ENCODE measurements at places on chromosomes 7 and 10.
A peak's percentile ranks its signal among the peaks of the same experiment; 100 is the strongest.

GRCh38 chr10:8435186-8436055, 380.9 kb downstream of the GATA3 start:
- DNase-seq: no peak

DNA sequence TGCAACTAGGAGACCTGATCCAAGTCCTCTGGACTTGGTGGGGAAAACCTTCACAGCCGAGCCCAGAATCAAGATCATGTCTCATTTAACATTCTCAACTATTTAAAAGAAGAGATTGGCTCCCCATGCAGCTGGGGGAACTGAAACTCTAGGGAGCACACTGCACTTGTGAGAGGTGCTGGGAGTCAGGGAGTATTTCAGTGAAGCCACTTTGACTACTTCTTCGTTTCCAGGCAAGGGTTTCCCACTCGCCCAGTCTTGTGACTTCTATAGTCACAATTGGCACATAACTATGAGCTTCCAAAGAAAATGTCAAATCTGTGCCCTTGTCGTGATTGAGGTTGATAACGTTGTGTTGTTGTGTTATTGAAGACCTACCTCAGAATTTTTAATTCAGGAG, 62.9 kb downstream of the AKR1B1 start:
- DNase-seq: no peak

DNA sequence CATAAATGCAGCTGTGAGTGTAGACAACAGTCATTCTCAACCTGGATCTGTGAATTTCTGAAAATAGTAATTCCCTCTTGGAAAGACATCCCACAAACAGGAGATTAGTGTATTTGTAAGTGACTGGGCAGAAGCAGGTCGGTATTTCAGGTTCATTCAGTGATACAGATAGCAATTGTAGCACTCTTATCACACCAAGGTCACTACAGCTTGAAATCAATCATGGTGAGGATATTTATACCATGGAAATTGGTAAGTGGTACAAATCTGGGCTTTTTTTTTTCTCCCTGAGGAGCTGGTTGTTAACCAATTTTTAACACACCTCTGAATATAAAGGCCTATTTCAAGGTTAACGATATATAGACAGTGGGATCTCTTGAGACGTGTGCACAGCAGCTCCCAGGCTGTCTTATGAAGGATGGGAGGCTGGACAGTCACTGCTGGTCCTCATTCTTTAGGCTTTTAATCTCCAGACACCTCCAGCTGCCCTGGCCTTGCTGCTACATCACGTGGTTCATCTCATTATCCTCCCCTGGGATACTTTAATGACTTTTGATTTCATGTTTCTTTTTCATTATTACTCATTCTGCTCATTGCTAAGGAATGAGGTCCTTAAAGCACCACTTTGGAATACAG, 87.1 kb downstream of the ITGA8 start:
- no peak for DNase-seq

DNA sequence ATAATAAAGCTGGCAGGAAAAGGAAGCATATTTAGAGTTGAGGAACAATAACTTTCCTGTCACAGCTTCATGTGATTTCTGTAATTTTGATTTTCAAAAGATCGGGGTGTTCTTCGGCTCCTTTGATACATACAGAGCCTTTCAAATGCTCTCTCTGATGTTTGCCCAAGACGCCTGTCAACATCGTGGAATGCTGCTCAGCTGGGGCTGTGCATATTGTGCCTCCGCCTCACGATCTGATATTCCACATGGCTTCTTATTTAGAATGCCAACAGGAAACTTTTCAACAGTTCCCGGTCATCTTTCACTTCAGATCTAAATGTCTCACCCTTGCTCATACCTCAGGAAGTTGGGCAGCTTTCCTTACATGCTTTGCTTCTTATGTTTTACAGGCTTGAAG, 7.3 kb downstream of the NPY start:
- no peak for DNase-seq

GRCh38 chr7:55206235-55207029, 158.7 kb upstream of the LANCL2 start:
- DNase-seq: no peak

DNA sequence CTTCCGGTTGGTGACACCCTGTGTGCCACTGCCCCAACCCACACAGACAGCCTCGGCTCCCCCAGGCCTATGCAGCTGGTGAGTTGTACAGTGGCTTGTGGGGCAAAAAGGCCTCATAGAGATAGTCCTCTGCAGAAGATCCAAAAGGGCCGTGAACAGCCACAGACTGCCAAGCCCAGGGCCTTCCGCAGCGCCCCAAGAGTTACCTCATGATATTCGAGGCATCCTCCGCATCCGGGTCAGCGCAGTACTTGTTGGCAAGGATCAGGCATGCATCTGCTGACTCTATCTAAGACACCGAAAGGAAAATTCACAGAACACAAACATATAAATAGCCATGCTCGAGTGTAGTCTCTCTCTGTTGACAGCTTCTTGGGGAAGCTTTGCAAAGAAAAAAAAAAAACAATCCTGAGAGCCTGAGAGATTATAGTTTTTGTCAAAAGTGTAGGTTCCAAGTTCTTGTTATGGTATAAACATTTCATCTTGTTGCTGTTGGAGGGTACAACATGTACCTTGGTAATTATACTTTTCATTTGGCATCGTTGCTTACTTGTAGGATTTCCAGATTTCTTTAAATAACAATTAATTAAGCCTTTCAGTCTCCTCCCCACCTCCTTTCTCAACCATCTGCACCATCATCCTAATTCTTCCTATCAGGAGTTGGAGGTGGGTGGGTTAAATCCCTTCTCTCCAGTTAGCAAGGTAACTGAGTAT, 553.0 kb downstream of the KCNMA1 start:
- no peak for DNase-seq

- DNase-seq: peak; percentile 12
Observed at GRCh38 chr7:121873289-121874194, 581 bp downstream of the PTPRZ1 start.

GRCh38 chr10:123149568-123150270, 1.8 kb downstream of the HMX2 start:
- DNase-seq: no peak

GRCh38 chr10:62460393-62460792, 86.2 kb downstream of the ZNF365 start:
- no peak for DNase-seq

- DNase-seq: no peak
Observed at GRCh38 chr10:130553826-130554225, 417.6 kb downstream of the GLRX3 start.

DNA sequence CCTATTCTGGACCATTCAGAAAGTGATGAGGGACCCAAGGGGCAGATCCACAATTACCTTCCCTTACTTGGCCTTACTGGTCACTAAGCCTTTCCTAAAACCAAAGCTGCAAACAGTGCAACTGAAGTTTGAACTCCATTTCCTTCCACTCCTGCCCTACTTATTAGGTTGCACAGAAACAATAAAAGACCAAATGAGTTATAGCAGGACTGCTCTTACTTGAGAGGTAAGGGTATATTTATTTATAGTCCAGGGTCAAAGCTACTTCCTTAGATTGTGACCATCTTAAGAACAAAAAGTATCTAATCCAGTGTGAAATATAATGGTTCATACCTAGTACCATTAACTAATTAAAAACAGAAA, 27.0 kb downstream of the CDK6 start:
- DNase-seq: no peak

GRCh38 chr7:36777855-36778254, 53.6 kb upstream of the AOAH start:
- no peak for DNase-seq

GRCh38 chr7:69373171-69374043, 224.9 kb upstream of the AUTS2 start:
- DNase-seq: no peak

DNA sequence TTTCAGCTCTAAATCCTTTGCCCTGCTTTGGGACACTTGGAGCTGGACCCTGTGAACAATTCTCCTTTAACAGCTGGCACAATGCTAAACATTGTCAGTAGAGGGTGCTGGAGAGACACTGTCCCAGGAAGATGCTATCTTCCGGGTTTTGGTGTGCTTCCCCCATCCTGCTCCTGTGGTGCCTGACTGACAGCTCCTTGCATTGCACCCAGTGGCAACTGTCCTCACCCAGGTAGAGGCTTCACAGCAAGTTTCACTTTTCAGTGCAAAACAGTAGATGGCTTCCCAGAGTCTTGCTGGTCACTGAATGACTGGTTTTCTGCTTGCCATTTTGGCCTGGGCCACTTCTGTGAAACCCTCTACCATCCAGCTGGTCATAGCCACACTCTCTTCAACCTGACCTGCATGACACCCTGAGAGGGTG, 77.3 kb downstream of the CDC14C start:
- DNase-seq: no peak

GRCh38 chr10:47079204-47079580, 168.0 kb downstream of the PTPN20 start:
- DNase-seq: no peak

DNA sequence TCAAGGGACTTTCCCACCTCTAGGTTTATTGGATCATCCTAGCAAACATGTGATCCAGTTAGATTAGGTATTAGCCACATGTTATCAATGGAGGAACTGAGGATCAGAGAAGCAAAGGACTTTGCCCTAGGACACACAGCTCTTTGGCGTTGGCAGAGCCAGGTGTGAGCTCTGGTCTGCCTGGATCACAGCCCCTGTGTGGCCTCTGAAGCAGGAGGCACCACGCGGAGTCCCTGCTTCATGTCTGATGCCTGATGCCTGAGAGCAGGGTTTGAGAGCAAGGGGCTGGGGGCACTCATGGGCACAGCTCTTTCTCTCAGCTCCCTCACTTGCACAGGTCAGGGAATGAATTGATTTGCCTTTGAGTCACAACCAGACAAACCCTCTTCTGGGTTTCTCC, 64.7 kb upstream of the CTBP2 start:
- DNase-seq: no peak

DNA sequence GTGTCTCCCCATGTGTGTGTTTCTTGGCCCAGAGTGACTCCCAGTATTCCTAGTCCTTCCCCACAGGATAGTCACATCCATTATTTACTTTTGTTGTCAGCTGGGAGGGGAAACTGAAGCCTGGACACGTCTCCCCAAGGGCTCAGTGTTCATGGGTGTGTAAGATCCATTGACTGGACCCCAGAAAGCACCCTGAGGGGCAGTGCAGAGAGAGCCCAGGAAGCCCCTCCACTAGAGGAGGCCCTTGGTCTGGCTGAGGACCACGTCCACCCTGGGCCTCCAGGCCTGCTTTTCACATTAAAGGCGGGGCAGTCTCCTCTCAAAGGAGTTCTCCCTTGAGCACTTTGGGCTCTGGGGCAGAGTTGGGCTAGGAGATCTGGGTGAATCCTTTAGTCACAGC, 21.3 kb downstream of the ZNF783 start:
- no peak for DNase-seq

- DNase-seq: no peak
Observed at GRCh38 chr10:81876253-81877077, 1.5 kb downstream of the NRG3 start.

- DNase-seq: peak; percentile 46
Observed at GRCh38 chr7:85041605-85042216, 145.1 kb downstream of the SEMA3D start.

GRCh38 chr7:133669061-133669455, 416.2 kb downstream of the EXOC4 start:
- no peak for DNase-seq

DNA sequence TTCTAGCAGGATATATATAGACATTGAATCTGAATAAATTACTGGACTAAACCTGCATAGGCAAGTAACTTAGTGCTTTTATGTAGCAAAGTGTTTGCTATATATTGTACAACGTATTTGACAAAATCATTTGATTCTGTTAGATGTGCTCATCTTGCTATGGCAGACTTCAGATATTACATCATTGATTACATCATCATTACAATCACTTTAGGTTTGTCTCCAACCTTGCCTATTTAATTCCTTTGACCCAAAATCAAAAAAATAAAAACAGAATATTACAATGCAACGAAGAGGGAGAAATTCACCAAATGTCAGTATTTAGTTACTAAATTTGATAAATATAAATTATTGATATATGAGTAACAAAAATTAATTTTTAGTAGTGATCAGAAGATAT, 155.7 kb upstream of the STEAP1 start:
- no peak for DNase-seq

DNA sequence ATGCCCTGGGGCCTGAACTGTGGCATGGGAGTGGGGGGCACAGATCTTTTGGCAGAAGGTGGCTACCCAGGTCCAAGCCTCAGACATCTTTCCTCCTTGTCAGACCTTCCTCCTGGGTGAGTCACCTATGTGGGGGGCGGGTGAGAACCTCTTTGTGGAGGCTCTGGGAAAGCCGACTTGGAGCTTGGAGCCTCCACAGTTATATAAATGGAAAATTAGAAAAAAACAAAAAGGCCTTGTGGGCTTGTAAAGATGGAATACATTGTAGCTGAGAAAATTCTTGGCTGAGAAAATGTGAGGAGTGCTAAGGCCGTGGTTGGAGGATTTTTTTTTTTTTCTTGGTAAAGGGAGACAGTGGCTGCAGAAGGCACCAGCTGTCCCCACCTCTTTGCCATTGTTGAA, 292.5 kb downstream of the CCDC3 start:
- DNase-seq: no peak

- DNase-seq: no peak
Observed at GRCh38 chr7:33716581-33717477, 188.5 kb upstream of the BMPER start.

- DNase-seq: no peak
Observed at GRCh38 chr7:33212144-33212543, 82.8 kb downstream of the BBS9 start.

GRCh38 chr10:118817328-118818068, 62.7 kb upstream of the CACUL1 start:
- no peak for DNase-seq

DNA sequence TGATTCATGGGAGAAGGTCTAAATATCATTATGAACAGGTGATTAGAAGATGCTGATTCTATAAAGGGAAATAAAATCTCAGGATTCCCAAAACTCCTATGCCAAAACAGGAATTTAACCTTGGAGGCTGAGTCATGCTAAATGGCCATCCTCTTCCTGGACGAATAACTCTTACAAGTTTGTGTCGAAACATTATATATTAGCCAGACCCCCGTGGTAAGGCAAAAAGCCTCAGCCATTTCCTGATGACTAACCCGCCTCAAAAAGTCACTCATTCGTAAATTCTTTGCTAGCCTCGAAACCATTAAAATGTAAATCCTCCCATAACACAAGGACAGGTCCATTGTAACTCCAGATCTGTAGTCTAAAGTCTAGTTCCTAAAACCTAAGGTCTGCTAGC, 32.0 kb downstream of the CUL2 start:
- no peak for DNase-seq

DNA sequence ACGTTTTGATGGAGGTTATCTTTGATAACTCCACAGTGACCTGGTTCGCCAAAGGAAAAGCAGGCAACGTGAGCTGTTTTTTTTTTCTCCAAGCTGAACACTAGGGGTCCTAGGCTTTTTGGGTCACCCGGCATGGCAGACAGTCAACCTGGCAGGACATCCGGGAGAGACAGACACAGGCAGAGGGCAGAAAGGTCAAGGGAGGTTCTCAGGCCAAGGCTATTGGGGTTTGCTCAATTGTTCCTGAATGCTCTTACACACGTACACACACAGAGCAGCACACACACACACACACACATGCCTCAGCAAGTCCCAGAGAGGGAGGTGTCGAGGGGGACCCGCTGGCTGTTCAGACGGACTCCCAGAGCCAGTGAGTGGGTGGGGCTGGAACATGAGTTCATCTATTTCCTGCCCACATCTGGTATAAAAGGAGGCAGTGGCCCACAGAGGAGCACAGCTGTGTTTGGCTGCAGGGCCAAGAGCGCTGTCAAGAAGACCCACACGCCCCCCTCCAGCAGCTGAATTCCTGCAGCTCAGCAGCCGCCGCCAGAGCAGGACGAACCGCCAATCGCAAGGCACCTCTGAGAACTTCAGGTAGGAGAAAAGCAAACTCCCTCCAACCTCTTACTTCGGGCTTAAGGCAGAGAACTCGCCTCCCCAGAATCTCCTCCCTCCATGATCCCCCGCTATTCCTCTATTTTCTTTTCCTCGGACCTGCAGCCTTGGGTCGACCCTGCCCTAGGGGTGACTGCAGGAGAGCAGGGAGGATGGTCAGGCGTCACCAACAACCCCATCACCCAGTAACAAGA, at the start of gene SERPINE1:
Gene SERPINE1 (plus strand): TSS at position 454 of the 809 bp plus-strand sequence. CDS start 1,290 bp downstream, outside the sequence.
- DNase-seq: peak; percentile 69

Data from left renal pelvis (tissue), 4 donors.